Stimulated activated CD8-positive, alpha-beta memory T cell treated with anti-CD3 and anti-CD28 coated beads, Interleukin-4, amount 100 ng/mL, for 1 hour (primary cell): ENCODE measurements at places on chromosomes 3 and 15.

DNA sequence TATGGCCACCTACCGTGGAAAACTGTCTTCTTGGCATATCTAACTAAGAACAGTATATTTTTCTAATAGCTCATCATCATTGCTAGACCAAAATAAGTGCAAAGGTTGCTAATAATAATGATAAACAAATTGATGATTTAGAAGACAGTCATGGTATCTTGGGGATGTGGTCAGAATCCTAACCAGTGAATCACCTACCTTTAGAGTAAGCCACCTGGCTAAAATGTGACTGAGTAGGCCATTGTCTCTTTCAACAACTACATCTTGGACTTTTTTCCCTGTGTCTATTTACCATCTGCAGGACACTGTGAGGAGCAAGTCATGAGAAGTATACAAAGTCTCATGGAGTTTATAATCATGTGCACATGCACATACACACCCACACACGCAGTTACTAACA, 273.5 kb upstream of the SEMA6D start:
- DNase-seq = no peak

GRCh38 chr3:45912435-45912834, 26.1 kb downstream of the CCR9 start:
- DNase-seq = no peak

DNA sequence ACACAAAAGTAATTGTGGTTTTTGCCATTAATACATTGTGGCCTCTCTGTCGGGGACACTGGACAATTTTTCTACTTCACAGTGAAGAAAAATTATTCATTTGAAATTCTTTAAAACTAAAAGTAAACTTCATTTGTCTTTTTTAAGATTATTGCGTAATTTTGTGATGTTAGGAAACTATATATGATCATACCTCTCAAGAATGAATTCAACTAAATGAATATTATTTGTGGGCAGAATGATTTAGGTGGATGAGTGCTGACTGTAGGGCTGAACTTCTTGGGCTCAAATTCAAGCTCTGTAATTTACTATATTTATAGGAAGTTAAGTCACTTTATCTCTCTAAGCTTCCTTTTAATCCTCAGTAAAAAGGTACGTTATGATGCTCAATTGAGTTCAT, 441.2 kb downstream of the ROBO1 start:
- no peak for DNase-seq

GRCh38 chr3:195859061-195859845, 47.5 kb upstream of the MUC4 start:
- peak; percentile 59 for DNase-seq

DNA sequence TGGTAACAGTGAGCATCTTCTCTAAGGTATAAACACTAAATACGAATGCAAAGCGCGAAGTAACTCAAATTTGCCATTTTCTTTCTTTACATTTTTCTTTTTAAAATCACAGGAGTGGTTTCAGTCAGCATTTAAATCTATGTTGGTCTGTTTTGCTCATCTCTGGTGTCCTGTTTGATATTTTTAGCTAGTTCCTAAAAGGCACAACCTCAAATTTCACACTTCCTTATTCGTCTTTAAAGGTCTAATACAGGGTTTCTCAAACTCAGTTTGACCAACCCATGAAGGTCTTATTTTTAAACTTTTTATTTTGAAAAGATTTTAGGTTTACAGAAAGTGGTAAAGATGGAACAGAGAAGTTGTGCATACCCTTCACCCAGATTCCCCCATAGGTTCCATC, 201.1 kb downstream of the MAGI1 start:
- no peak for DNase-seq

- no peak for DNase-seq
Measured at GRCh38 chr3:39106851-39107387, 508 bp downstream of the GORASP1 start.

- DNase-seq = no peak
Measured at GRCh38 chr3:173397161-173398110, at the start of gene NLGN1. Gene NLGN1, plus strand, starts transcription at chr3:173397744.

GRCh38 chr3:149648525-149648924, 9.3 kb downstream of the WWTR1 start:
- no peak for DNase-seq

- DNase-seq = no peak
Measured at GRCh38 chr3:122665881-122666280, 14.8 kb upstream of the PARP14 start.

DNA sequence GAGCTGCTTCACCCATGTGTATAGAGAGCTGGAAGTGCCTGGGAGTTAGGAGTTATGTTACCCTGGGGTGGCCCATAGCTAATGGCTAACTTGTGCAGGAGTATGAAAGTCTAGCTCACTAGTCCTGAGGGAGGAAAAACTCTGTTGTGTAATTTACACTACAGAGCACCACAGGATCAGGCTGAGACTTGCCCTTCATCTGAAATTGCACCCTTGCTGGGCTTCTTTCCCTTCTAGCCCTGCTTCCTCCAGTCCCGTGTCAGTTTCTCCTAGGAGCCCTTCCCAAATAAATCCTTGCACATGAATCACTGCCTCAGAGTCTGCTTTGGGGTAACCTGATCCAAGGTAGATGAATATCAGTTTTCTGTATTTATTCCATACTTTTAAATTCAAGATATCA, 40.0 kb downstream of the CTXND1 start:
- DNase-seq = no peak

- no peak for DNase-seq
Measured at GRCh38 chr3:116453666-116454346, 8.5 kb upstream of the LSAMP start.

GRCh38 chr3:71753701-71754609, at the start of gene GPR27:
Gene GPR27, plus strand, starts transcription at chr3:71753855. Its CDS starts 195 bp downstream, at chr3:71754050.
- no peak for DNase-seq

DNA sequence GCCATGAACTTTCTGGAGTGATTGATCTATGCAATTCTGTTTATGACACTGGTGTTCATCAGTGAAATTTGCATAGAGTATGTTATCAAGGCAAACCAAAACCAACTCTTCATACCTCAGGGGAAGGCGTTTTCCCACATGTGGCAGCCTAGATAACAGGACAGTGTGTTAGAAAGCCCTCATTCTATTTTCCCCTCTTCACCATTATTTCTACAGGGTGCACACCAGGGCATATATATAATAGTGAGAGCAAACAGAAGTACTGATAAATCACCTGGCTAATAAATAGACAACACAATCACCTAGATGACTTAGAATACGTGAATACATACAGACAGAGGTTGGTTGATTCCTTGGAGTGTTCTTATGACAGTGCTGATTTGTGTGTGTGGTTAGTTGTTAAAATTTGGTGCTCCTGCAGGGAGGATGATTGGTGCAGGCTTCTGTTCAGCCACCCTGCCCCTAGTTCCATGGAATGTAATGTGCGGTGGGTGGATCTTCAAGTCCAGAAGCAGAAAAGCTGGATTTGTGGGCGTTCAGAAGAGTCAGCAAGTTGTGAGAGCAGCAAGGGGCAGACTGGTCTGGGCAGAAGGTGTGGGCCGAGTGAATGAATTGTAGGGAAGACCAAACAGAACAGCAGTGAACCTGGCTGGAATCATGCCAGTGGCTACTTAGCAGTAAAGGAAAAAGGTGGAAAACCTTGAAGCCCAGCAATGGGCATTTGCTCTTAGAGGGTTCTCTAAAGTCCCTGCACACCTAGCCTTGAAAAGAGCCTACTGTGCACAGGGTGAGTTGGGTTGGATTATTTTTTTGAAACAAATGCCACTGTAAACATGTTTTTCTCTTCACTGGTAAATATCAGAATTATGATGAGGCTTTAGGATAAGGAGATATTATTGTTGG, 11.7 kb upstream of the RARRES1 start:
- no peak for DNase-seq
